ENCODE measurements at places on chromosomes 6 and 20.

GRCh38 chr6:52588710-52589091, 11.8 kb upstream of the TRAM2 start:
- DNase-seq, result no peak

DNA sequence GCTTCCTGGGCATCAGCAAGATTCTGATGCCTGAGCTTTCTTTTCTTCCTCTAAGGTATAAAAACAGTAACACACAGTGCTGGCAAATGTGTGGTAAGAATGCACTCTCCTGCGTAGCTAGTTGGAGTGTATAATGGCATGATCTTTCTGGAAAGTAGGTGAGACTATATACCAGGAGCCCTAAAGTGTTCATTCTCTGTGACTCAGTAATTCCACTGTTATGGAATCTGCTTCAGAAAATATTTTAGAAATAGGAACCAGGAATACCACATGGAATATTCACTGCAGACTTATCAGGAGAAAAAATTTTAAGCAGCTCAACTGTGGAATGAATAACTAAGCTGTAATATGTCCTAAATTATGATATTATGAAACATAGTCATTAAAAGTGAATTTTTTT, 16.9 kb upstream of the CSE1L start:
- no peak for DNase-seq

DNA sequence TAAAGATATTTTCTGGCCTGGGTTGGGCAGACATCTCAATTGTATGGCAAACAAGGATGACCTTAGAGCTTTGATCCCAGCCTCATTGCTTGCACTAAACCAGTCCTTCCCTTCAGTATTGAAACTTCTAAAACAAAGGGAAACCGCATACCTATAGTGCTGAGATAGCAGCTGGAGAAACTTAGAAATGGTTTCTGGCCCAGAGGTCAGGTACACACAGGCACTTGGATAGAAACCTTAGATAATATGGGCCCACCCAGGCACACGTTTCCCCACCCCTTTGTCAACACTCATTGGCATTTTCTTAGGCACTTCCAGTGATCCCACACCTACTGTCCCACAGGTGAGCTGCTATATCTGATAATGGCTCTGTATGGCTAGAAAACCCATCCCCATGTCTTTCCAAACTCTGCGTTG, 22.1 kb downstream of the NRSN1 start:
- no peak for DNase-seq

- DNase-seq, result peak; percentile 34
Observed at GRCh38 chr6:38212579-38212978, 393.1 kb downstream of the ZFAND3 start.

DNA sequence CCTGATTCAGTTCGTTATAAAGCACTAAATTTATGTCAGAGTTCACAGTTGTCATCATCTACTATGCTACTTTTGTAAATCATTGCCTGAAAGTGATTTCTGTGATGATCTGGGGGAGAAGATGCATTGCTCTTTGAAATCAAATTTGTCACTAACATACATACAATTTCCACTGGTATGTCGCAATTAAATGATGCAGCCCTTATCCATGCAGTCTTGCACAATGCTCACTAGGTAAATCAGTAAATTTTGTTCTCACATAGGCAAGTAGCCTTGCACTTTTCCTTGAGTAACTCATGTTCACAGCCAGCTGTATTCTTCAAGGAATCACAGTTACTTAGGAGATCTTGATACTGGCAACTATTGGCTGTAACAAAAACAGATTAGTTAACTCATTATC, 20.8 kb downstream of the CRISP2 start:
- no peak for DNase-seq

- no peak for DNase-seq
Observed at GRCh38 chr6:116450185-116450710, 10.9 kb upstream of the CALHM6 start.

GRCh38 chr6:142850679-142851423, 94.1 kb downstream of the HIVEP2 start:
- DNase-seq, result no peak

DNA sequence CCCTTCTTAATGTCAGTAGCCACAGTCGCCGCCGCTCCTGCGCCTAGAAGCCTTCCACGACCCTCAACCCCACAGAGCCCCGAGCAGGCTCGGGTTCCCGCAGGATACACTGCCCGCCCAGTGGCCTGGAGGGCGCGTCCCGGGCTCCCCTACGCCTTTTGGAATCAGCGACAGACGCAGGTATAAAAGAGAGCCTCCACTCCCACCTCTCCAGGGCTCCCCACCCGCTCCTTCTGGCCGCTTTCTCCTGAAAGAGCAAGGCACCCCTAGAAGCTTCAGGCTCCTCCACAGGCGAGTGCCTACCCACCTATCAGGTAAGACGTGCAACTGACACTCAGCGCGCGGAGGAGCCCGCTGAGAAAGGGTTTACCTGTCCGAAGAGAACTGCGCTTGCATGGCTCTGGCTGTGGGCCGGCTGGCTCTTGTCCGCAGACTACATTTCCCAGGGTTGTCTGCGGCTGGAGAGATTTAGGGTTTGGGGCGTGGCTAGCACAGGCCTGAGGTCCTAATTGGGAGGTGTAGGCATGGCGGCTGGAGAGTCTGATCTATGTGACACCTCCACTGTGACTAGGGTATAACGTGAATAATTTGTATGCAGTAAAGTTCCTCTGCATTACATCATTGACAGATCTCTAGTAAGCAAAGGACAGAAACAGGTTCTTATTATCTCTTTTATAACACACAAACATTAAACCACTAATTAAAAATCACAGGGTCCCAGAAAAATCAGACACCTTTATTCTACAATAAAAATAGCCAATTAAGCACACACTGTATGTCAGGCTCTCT, 13.5 kb upstream of the ZNF391 start:
- peak; percentile 49 for DNase-seq

DNA sequence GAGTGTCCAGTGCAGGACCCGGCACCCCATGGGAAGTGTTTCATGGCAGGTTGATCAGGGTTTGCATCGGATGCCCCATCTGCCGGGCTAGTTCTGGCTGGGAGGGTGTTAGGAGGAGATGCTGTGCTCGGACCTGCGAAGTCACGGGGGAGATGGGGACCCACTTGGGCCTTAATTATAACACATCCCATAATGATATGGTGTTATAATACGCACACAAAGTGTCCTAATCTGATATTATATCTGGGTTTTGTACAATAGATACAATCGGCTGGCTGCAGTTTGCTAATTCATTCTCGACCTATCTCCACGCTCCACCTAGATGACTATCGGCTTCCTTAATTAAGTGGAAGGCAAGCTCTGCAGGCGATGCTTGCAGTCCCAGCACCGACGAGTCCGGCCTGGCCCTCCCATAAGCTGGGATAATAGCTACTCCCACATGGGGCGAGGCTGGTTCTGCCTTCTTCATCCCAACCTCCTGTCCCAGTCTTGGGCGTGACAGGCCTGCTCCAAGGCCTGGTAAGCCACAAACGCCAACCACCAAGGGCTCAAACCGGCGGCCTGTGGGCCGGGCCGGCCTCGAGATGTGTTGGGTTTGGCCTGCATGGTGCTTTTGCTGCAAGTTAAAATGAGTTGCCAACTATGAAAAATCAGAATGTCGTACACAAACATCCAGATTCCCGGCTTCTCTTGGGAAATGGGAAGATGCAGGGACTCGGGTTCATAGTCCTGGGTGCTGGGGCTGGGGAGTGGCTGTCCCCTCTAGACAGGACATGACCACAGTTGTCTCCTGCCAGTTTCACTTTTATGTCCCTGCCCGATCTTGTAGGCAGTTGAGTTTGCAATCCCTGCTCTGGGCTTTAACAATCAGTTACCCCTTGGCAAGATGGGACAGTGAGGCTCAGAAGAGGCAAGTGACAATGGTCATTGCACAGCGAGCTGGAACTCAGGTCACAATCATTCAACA, 32.7 kb downstream of the CEBPB start:
- DNase-seq, result no peak

- DNase-seq, result peak; percentile 89
Observed at GRCh38 chr20:50305636-50306477, 115.2 kb downstream of the CEBPB start.

DNA sequence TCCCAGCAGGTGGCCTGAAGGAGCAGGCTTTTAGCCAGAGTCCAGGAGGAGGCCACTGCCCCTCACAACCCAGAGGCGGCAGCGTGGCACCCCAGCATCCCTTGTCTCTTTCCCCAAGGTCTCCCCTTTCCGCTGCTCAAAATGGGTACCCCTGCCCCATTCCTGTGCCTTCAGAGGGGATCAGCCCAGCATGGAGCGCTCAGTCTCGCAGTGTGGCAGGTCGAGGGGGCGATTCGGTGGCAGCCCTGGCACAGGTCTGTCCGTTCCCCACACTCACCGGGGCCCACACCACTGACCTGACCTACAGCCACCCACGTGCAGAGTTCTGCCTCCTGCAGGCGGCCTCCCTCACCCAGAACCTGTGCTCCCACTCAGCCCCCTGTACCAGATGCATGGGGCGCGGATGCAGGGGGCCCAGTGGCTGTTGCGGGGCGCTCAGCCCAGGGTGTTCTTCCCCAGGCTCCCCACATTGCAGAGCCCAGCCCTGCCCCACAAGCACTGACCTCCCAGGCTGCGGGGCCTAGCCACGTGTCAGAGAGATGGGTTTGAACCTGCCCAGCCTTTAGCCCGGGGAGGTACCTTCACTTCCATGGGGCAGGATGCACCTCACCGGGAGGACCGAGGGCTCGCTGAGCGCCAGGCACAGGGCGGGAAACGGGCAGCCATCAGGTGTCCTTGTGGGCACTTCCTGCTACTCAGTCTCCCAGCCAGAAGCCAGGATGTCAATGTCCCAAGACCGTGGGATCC, 41.8 kb downstream of the DSTN start:
- DNase-seq, result peak; percentile 26

GRCh38 chr6:44338228-44339122, 4.0 kb upstream of the SPATS1 start:
- peak; percentile 35 for DNase-seq

- DNase-seq, result no peak
Observed at GRCh38 chr6:31718265-31718664, 3.1 kb downstream of the LY6G6D start.

DNA sequence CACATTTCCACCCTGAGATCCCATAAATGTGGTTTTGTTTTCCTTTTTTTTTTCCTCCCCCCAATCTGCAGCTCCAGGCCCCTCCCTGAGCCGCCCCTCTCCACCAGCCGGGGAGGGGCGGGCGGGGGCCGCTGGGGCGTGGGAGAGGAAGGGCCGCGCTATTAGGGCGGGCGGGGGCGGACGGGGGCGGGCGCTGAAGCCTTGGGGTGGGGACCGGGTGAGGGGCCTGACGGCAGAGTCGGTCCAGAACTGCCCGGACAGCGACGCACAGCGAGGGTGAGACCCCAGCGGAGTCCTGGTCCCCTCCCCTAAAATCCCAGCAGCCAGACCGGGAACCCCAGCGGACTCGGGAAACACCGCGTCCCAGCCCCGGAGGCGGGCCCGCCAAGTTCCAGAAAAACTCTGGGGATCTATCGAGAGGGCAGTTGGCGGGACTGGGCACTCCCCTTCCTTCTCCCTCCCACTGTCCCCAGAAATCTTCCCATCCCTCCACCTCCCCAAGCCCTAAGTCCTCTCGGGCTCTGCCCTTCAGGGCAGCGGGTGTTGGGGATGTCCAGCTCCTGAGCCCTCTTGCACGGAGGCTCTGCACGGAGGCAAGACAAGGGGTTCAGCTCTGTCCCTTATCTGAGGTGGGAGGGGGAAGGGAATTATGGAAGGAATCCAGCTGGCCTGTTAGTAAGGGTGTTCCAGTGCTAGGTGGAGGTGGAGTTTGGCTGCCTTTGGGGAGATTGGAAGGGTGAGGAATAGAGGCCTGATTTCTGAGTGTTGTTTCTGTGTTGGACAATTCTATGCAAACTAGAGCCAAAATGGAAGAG, at the start of gene PRICKLE4:
Gene PRICKLE4, plus strand, starts transcription at position 232 of the 815 bp plus-strand sequence. CDS start 2,692 bp downstream, outside the sequence.
- no peak for DNase-seq

All from fibroblast of gingiva (primary cell).